ENCODE measurements at places on chromosomes 16 and 17.

DNA sequence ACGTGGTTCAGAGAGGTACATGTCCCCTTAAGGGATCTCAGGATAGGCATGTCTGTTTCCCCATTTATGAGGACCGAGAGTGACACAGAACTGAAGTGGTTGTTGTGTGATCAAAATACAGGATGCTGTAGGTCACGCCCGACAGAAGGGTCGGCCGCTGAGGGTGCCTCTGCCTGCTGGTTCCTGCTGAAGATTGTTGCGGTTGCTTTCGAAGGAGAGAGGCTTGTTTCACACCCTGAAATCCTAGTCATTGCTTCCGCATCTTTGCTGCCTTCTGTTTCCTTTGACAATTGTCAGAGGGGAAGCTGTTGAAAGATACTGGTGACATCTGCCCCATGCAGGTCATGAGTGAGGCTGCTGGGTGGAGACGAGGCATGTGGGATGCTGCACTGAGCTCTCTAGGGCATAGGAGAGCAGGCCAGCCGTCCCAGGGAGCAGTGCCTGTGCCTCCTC is 3.8 kb upstream of the NAT9 start:
- DNase-seq = peak; percentile 77

- no peak for DNase-seq
Measured at GRCh38 chr17:27241346-27241946, 52.5 kb upstream of the WSB1 start.

DNA sequence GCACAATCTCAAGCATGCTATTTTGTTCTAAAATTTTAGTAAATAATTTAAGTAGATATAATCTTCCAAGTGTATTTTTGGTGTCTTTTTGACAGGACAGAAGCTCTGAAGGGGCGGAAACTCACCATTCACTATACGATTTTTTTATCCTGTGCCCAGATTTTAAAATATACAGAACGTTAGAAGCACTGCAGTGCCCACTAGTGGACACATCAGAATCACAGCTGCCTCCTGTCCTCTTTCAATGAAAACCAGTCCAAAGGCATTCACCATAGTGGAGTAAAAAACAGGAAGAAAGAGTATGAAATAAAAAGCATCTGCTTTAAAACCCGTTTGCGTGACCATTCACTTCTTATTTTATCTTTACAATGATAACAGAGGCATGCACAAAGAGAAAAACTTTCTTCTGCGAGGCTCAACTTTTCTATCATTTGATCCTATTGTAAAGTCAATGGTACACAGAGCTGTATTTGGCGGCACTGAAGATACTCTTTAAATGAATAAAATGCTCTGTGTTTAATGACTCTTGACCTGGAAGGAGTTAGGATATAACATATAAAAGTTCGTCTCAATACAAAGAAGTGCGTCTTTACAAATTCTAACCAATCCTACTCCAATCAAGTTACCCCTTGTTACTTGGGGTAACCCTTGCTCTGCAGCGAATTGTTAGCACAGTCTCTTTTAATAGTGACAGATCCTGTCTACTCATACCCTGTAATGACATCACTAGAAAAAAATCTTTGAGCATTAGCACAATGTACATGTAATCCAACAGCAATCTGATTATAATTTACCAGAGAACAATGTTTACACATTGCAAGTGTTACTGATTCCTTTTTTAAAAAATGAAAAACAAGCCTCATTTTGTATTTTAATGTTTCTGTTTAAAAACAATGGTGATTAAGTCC is 339.8 kb upstream of the PSMD7 start:
- DNase-seq = peak; percentile 12

- DNase-seq = no peak
Measured at GRCh38 chr17:28878981-28879380, 18.6 kb downstream of the FLOT2 start.

GRCh38 chr16:9680968-9681367 is 501.3 kb downstream of the GRIN2A start:
- DNase-seq = no peak

GRCh38 chr16:87278191-87279093 is 38.8 kb downstream of the C16orf95 start:
- DNase-seq = peak; percentile 45

DNA sequence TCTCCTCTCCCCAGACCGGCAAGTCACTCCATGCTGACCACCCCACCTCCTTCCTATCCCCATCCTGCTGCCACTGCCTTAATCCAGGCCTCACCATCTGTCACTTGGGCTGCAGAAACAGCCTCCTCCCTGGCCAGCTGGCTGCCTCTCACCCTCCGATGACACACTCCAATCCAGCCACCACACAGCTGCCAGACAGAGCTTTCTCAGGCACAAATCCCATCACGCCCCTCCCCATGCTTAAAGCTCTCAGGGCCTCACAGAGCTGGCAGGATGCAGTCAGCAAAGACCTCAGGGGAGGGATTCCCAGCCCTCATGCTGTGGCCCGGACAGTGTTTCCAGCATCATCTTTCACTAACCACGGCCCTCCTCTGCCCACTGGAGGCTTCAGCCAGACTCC is 13.7 kb downstream of the CAMKK1 start:
- no peak for DNase-seq

- DNase-seq = no peak
Measured at GRCh38 chr16:85759631-85760419, 8.9 kb upstream of the C16orf74 start.

- DNase-seq = no peak
Measured at GRCh38 chr17:76888661-76889060, 20.5 kb downstream of the MGAT5B start.

DNA sequence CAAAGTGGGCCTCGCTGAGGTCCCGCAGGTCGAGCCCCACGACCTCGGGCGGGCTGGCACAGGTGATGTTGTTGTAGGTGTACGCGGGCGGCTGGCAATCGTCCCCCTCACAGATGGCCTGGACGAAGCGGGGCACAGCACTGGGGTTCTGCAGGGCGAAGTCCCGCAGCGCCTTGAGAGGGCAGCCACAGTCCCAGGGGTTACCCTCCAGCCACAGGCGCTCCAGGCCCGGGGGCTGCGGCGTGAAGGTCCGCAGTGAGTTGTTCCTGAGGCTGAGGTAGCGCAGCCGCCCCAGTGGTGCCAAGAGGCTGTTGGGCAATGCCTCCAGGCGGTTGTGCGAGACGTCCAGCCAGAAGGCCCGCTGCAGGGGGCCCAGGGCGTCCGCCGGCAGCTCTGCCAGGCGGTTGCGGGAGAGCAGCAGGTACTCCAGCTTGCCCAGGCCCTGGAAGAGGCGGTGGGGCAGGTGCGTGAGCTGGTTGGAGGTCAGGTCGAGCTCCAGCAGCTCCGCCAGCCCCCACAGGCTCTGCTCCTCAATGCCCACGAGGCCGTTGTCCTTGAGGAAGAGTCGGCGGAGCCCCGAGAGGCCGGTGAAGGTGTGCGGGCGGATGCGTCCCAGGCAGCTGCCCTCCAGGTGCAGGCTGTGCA is 2.8 kb downstream of the IGFALS start:
- DNase-seq = no peak

DNA sequence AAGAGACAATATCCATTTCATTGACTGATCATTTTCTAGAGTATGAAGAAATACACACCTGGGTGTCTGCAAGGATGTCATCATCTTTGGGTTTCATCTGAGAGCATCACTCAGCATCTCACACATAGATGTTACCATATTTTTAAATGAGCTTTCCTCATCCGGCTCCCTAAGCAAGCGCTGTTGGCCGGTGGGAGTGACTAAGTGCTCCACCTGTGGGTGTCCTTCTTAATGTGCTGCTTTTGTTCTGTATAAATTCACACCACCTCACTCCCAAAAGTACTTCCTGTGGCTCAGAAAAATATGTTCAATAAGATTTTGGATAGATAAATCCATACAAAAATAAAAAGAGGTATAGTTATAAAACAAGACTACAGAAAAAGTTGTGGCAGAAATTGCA is 7.4 kb downstream of the SSTR2 start:
- DNase-seq = no peak

DNA sequence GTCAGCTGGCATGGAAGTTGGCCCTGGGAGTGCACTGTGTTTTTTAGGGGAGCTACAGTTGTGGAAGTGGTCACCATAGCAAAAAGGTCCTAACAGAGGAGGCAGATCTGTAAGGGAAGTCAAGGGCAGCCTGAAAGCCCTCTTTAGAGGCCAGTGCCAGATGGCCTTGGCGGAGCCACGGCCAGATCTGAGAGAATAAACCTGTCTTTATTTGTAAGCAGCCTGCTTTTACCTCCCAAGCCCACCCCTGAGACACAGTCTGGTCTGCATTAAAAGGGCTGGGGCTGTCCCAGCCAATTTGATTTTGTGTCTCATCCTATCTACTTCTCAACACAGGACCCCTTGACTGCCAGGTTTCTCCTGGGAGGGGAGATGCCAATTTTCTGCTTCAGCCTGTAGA is 51.0 kb upstream of the NOL11 start:
- no peak for DNase-seq

GRCh38 chr17:35906191-35906925 is 24.2 kb downstream of the RDM1 start:
- DNase-seq = no peak

GRCh38 chr17:58335779-58336455 is 7.3 kb upstream of the TSPOAP1 start:
- peak; percentile 81 for DNase-seq

DNA sequence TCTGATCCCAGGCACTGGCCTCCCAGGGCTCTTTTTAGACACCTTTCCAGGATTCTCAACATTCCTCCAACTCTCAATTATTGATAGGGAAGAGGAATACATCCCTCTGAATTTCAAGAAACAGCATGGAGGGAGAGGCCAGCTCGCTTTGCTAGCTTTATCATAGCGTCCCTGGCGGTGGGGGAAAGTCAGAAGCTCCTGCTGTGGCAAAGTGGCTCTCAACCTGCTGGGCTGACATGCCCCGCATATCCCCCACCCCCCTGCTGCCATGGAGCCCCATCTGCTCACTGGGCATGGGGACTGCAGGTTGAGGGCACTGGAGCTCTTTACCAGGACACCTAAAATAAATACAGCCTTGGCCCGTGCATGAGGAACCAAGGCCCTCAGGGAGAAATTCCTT is 140.3 kb downstream of the SLC39A11 start:
- no peak for DNase-seq

DNA sequence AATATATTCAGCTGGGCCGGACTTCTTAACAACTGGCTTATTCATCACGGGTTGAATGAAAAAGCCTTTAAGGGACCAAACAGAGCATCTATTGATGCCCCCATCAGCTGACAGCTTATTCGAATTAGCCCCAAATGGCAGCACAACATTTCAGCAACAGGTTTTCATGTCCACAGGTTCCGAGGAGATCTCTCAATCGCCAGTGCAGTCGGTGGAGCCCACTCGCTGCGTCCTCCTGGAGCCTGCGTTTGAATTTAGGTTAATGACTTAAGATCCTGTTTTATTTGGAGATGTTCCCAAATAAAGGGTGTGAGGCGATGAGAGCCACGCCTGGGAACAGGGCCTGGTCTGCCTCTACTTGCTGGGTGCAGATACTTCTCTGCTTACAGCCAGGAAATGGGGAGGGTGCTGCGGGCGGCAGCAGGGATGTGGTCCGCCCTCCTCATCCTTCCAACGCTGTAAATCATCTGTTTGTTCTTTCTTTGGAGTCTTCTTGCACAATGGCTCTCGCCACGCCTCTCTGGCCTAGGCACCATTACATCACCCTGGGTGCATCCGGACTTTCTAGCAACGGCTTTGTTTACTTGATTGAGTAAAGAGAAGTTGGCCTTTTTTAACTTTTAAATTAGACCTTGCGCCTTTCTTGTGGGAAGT is 22.6 kb downstream of the NDE1 start:
- peak; percentile 46 for DNase-seq

- no peak for DNase-seq
Measured at GRCh38 chr16:3304370-3304769, 860 bp downstream of the TIGD7 start.

- no peak for DNase-seq
Measured at GRCh38 chr16:81676883-81677737, 102.0 kb upstream of the PLCG2 start.

Data from stimulated activated CD4-positive, alpha-beta T cell treated with anti-CD3 and anti-CD28 coated beads, Interleukin-1b, Interleukin-23, amount 100 ng/mL, for 48 hours (primary cell).